ENCODE measurements at places on chromosomes 4 and X.

DNA sequence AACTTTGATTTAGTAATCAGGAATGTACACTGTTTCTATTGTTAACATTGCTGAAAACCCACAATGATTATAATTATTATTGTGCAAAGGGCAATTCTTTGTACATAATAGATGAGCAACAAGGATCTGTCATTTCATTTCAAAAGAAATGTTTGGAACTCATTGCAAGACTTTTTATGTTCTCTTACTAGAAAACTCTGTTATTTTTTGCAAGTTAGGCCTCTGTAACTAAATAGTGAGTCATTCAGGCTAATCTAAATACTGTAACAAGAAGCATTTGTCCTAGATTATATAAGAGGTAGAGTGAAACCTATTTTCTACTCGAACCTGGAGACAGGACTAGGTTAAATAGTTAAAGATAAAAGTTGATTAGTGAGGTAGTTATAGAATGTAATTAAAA, 93.2 kb upstream of the FAM47B start:
- no peak for DNase-seq

DNA sequence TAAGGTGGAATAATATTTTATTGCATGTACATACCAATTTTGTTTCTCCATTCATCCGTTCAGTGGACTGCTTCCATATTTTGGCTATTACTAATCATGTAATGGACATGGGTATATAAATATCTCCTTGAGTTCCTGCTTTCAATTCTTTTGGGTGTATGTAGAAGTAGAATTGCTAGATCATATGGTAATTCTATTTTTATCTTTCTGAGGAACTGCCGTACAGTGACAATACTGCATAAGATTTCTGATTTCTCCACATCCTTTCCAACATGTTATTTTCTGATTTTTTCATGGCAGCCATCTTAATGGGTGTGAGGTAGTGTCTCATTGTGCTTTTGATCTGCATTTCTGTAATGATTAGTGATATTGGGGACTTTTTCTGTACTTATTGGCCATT, 19.2 kb downstream of the ALPK1 start:
- no peak for DNase-seq

- DNase-seq: no peak
Measured at GRCh38 chrX:5242091-5242790, 986.4 kb downstream of the NLGN4X start.

DNA sequence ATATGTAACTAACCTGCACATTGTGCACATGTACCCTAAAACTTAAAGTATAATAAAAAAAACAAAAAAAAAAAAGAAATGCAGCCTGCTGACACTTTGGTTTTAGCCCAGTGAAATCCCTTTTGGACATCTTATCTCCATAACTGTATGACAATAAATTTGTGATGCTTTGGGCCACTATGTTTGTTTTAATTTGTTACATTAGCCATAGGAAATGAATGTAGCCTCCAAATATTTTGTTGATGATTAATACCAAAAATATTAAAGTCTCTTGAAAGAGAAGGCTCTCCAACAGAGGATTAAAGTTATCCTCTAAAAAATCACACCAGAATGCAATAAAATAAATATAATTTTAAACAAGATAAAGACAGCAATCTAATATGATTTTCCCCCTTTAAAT, 852.7 kb upstream of the SLIT2 start:
- DNase-seq: no peak

GRCh38 chr4:57110640-57111511, 691 bp upstream of the IGFBP7 start:
- no peak for DNase-seq

DNA sequence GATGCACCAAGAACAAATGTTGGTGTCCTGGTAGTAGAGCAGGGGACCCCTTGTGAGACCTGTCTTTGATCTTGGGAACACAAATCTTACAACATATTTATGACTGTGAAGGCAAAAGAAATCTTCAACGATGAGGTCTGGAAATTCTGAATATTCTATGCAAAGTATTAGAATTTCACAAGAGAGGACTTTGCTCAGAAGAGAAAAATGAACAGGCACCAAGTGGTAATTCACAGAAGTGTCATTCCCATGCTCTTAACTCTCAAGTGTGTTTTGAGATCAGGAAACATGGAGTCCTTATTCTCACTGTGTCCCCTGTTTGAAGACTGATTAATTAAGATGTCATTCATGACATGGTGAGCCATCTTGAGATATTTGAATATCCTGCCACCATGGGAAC, 52.5 kb downstream of the COQ2 start:
- no peak for DNase-seq

All from substantia nigra (tissue), 51 donors.